ENCODE measurements at places on chromosomes 1 and 21. TPM values are rescaled to one million over a fixed set of nuclear protein-coding genes. Genes with fewer than 3 reads are reported as not detected.

Gene OR10Z1
- not detected for polyA plus RNA-seq

Gene SPRR2A
- not detected for polyA plus RNA-seq

Gene DIO1
- not detected for polyA plus RNA-seq

Gene ANXA9
- 0.03 TPM for polyA plus RNA-seq

Measured in fibroblast of lung (primary cell).